ENCODE measurements at places on chromosomes 4 and X.
A peak's percentile ranks its signal among the peaks of the same experiment; 100 is the strongest.

DNA sequence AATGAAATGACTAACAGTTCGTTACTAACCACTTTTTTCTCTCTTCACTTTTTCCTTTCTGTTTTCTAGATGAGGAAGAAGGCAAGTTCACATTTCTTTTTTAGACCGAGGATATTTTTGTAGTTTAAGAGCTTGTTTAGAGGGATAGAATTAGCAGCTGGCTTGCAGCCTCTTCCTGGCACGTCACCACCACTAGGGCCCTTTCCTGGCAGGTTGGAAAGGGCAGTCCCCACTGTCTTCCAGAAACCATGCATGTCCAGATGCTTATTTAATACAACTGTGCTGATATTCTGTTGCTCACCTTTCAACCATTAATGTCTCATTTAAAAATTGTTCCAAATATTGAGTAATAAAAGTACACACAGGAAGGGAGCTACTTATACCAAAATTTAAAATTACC is 209.5 kb upstream of the PACRGL start:
- no peak for DNase-seq

DNA sequence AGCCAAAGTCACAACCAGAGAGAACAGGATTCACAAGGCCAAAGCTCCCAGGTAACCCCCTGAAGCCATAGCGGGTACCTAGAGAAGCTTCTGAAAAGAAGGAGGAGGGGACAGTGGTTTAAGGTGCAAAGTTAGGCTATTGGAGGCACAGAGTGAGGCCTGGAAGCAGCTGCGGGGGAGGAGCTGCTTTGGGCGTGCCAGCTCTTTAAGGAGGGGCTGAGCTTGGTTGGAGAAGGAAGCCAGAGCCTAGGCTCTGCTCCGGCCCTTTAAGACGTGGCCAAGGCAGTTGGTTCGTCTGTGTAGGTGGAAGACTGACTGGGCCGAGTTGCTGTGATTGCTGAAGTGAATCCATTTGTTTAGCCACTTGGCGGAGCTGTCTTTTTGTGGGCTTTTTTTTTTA is 1.5 kb downstream of the KLF8 start:
- no peak for DNase-seq

DNA sequence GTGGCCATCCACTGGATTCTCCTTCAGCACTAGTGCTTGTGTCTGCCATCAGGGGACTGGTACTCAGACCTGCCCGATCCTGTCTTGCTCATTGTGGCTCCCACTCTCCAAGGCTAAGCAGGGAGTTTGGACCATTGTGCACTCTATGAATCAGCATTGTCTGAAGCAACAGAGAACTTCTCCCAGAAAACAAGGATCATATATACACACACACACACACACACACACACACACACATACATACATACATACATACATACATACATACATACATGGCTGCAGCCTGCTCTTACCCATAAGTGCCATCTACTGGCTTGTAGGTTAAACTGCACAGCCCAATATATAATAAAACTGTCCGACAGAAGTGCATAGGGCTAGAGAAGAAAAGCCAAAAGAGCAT is 345.3 kb upstream of the LCORL start:
- DNase-seq = no peak

GRCh38 chr4:83850435-83850834 is 314.5 kb downstream of the GPAT3 start:
- no peak for DNase-seq

- DNase-seq = no peak
These were observed 1049.9 kb upstream of the TENM3 start for GRCh38 chr4:181193131-181193930.

DNA sequence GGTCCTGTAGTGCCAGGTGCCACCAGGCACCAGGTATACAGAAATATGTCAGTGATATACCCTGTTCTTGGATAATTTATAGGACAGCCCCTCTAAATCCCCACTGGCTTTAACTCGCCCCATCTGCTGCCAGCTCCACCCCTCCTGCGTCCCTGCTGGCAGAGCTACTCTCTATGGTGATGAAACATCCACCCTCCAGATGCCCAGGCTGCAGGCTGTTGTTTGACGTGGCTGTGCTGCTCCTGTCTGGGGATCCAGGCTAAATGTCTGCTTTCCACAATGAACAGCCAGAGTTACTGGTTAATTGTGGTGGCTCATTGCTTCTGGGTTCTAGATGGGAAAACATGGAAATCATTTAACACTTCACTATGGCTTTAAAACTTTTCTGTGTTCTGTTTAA is 12.9 kb downstream of the NHSL2 start:
- DNase-seq = no peak

DNA sequence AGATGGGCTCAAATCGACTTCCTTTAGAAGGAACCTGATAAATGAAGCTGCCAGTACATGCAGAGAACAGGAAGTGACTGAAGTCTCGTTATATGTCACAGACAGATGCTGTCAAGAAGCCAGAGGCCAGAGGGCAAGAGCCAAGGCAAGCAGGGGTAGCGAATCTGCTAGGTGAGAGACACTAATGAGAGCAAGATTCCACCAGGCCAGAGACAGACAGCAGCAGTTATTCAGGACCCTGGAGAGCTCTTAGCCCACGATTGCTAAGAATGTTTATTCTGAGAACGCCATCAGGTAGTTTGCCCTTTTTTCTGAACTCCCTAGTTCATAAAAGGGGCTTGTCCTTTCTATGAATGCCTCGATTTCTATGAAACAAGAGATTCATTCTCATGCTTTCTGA is 73.7 kb downstream of the BEND2 start:
- DNase-seq = no peak

- DNase-seq = no peak
These were observed 39.1 kb downstream of the HAND2 start for GRCh38 chr4:173490817-173491528.

DNA sequence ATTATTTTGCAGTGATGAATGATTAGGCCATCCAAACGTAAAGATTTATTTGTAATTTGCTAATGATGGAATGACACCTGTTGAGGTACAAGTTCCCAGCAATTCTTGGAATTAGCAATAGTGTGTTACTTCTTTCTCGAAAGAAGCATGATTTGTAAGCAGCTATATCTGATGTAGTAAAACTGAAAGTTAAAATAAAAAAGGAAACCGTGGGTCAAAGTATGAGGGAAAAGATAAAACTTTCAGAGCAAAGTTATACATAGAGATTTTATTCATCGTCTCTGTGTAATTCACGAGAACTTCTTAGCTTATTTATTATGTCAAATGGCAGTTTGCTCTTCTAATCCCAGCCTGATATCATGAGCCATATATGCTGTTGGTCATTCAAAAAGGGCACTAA is 59.0 kb downstream of the NFKB1 start:
- no peak for DNase-seq

- no peak for DNase-seq
These were observed 653 bp downstream of the SYN1 start for GRCh38 chrX:47618923-47619485.

GRCh38 chr4:167616476-167616875 is 382.2 kb upstream of the SPOCK3 start:
- DNase-seq = no peak

DNA sequence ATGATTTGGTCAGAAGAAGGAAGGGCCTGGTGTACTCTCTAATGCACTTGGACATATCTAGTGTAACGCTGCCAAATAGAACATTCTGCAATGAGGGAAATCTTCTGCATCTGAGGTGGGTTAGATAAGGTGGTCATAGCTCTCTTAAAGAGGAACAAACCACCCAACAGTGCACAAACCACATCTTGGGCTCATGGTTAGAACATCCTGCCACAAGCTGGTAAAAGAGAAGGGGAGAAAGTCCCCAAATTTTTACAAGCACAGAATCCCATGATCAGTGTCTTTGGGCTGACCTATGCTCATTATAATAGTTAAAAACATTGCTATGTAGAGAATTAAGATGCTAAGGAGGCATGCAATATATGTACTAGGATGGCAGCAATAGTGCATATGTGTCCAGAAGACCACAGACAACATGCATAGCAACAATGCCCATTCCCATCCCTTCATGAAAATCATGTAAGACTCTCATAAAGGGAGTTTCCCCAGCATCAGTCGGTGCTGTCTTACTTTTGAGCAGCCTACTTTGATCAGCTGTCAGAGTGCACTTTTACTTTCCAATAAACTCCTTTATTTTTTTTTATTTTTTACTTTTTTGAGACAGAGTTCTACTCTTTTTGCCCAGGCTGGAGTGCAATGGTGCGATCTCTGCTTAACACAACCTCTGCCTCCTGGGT is 99.7 kb upstream of the SLC7A11 start:
- DNase-seq = no peak

- peak; percentile 48 for DNase-seq
These were observed 130.7 kb upstream of the GPRIN3 start for GRCh38 chr4:89438102-89438831.

- no peak for DNase-seq
These were observed 125.8 kb downstream of the EDA start for GRCh38 chrX:69741721-69742120.

GRCh38 chr4:123350191-123350544 is 46.4 kb upstream of the SPRY1 start:
- no peak for DNase-seq

DNA sequence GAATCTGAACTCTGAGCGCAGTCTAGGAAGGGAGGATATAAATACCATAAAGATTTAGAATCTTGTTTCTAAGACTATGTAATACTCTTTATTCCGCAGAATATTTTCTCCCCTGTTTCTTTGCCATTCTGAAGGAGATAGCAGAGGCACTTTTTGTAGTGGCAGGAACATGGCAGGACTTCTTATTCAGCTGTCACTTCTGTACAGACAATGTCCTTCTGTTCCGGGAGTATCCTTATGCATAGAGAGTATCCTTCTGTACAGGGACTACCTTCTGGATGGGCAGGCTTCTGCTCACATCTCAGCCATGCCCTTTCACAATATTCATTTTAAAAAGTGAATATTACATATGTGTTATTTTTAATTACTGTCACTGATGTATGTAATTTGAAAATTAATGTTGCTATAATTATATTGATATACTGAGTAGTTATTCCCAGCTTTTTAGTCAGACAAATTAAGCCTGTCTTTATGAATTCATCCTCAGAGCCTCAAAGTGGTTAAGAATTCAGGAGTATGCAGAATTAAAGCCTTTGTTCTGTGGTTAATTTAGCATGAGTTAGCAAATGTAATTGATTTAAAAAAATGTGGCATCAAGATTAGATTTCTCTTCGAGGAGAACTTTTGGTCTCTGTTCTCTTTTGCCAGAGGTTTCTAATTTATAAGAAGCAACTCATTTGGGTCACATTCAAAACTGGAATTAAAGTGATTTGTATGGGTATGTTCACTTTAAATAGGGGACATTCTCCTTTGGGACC is 174.4 kb downstream of the FHIP1A start:
- no peak for DNase-seq

Data from stimulated activated CD4-positive, alpha-beta T cell treated with anti-CD3 and anti-CD28 coated beads, Interleukin-1b, Interleukin-23, amount 100 ng/mL, for 4 hours (primary cell).